NCI-H2227 treated with DMSO at 0.1 percent for 48 hours (cell line): ENCODE measurements at places on chromosomes 1 and 21.
A peak's percentile ranks its signal among the peaks of the same experiment; 100 is the strongest.

GRCh38 chr1:201450721-201451291, 18.2 kb downstream of the PHLDA3 start:
- DNase-seq, result no peak

DNA sequence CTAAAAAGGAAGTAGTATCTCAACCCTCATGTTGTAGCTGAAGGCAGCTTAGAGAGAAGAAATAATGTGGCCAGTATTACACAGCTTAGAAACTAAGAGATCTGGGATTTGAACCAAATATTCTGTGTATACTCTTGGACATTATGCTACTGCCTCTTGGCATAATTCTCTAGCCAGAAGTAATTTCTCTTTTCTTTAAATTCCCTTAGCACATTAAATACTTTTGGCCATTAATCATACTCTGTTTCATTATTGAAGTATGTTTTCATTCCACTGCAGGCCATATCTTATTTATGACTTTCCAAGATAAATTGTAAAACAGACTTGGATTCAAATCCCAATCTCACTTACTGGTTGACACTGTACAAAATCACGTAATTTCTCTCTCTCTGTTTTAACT, 181.3 kb upstream of the SPAG17 start:
- DNase-seq, result no peak

DNA sequence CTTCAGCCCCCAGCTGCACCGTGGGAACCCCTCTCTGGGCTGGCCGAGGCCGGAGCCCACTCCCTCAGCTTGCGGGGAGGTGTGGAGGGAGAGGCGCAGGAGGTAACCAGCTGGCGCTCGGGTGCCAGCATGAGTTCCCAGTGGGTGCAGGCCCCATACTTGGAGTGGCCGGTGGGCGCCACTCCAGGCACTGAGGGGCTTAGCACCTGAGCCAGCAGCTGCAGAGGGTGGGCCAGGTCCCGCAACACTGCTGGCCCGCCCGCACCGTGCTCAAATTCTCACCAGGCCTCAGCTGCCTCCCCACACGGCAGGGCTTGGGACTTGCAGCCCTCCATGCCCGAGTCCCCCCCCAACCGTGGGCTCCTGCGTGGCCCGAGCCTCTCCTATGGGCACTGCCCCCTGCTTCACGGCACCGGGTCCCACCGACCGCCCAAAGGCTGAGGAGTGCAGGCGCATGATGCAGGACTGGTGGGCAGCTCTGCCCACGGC, 47.2 kb downstream of the LRRC53 start:
- no peak for DNase-seq

DNA sequence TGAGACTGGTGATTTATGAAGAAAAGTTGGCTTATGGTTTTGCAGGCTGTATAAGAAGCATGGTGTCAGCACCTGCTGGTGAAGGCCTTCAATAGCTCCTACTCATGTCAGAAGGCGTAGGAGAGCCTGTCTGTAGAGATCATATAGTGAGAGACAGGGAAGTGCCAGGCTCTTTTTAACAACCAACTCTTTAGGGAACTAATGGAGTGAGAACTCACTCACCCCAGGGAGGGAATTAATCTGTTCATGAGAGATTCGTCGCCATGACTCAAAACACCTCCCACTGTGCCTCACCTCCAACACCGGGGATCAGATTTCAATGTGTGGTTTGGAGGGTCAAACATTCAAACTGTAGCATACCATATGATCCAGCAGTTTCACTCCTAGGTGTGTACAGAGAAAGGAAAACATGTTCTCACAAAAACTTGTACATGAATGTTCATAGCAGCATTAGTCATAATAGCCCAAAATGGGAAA, 72.6 kb downstream of the TTC3 start:
- no peak for DNase-seq

DNA sequence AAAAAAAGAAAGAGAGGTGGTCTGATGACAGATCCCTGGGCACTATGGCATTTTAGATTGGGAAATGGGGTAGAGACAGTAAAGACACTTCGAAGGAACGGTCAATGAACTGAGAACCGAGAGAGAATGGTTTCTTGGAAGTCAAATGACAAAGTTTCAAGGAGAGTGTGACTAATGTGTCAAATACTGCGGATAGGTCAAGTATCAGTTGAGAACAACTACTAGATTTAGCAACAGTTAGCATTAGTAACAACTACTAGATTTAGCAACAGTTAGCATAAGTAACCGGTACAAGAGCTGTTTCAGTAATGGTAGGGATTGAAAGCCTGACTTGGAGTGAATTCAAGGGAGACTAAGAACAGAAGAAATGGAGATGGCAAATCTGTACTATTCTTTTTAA, 35.0 kb downstream of the UROD start:
- no peak for DNase-seq

- DNase-seq, result no peak
Observed at GRCh38 chr1:32806910-32807523, 10.1 kb downstream of the YARS1 start.

DNA sequence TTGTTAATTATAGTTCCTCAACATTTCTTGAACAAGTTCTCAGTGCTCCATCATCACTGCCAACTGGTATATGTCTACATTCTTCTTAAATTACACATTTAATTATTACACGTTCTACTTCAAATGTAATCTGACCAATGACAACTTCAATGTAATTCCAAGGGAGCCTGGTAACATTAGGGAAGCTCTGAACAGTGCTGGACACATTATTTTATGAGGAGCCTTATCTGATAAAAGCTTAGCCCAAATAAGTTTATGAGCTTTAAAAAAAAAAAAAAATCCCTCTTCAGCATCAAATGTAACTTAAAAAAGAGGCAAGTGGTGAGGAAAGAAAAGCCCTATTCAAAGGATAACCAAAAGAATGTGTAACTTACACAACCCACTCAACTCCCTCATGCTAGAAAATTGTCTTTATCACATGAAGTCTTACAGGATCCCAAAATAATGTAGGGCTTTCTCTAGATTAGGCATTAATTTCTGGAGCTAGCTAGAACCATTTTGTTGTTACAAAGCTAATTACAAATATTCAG, 35.2 kb upstream of the ABCA4 start:
- DNase-seq, result no peak

DNA sequence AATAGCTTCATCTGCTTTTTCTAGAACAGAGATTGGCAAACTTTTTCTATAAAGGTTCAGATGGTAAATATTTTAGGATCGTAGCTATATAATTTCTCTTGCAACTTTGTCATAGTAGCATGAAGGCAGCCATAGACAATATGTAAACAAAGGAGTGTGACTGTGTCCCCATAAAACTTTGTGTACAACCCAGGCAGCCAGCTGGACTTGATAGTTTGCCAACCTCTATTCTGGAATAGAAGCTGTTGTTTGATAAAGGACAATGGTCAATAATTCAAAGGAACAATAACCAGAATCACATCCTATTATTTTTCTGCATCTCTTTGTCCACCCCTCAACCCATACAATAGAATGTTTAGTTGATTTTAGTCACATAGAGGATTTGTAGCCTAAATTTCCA, 286.7 kb downstream of the LMX1A start:
- no peak for DNase-seq

DNA sequence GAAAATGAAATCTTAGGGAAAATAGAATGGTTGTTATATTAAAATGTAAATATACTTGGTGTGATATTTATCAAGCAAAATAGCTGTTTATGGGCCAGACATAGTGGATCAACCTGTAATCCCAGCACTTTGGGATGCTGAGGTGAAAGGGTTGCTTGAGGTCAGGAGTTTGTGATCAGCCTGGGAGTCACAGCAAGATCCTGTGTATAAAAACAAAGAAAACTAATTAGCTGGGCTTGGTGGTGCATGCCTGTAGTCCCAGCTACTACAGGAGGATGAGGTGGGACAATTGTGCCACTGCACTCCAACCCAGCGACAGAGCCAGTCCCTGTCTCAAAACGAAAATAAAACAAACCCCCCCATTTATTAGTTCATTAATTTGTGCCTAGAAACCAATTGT, 21.6 kb upstream of the CFHR1 start:
- no peak for DNase-seq

- no peak for DNase-seq
Observed at GRCh38 chr1:2230781-2231531, 2.8 kb downstream of the SKI start.

- no peak for DNase-seq
Observed at GRCh38 chr21:27803571-27803970, 836.7 kb upstream of the ADAMTS5 start.

GRCh38 chr21:41086569-41086968, 81.4 kb upstream of the BACE2 start:
- DNase-seq, result peak; percentile 69

- DNase-seq, result peak; percentile 87
Observed at GRCh38 chr1:30379684-30380624, 343.4 kb downstream of the MATN1 start.
